SJCRH30 (cell line): ENCODE measurements at places on chromosomes 11 and 22. TPM values are rescaled to one million over a fixed set of nuclear protein-coding genes. Genes with fewer than 3 reads are reported as not detected.

PACSIN3 gene
- 26.7 and 29.0 TPM in 2 replicates for total RNA-seq

- H3K27me3 ChIP-seq: no peaks in the 10 kb centered on the region
- no peak overlapping the region for H3K4me3 ChIP-seq
- DNase-seq: no peak
- H3K4me1 ChIP-seq: peaks cover 5% of the 10 kb centered on the region; the same call in 1 of the 2 replicates
- H3K27ac ChIP-seq: no peak overlapping the region
- peaks cover 46% of the 10 kb centered on the region for H3K36me3 ChIP-seq
These were observed 40.4 kb upstream of the PPP6R3 start for GRCh38 chr11:68420171-68420570.

DNA sequence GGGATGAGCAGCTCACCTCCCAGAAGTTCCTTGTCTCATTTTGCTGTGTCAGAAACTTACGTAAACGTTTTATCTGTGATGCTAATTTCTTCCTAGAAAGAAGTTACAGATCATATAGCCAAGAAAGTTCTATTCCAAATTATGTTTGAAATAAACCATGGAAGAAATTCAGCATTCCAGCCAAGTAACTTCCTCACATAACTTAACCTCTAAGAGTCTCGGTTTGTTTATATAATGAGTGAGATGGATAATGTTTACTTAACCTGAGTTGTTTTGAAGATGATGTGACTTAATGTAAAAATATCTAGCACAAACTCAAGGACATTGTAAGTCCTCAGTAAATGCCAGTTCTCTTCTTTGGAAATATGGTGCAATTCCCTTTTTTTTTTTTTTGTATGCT, 8.9 kb upstream of the MUC15 start:
- no peak for DNase-seq
- H3K27ac ChIP-seq: no peak overlapping the region
- no peaks in the 10 kb centered on the region for H3K27me3 ChIP-seq
- H3K4me3 ChIP-seq: no peak overlapping the region
- no peaks in the 10 kb centered on the region for H3K4me1 ChIP-seq
- no peaks in the 10 kb centered on the region for H3K36me3 ChIP-seq

DNA sequence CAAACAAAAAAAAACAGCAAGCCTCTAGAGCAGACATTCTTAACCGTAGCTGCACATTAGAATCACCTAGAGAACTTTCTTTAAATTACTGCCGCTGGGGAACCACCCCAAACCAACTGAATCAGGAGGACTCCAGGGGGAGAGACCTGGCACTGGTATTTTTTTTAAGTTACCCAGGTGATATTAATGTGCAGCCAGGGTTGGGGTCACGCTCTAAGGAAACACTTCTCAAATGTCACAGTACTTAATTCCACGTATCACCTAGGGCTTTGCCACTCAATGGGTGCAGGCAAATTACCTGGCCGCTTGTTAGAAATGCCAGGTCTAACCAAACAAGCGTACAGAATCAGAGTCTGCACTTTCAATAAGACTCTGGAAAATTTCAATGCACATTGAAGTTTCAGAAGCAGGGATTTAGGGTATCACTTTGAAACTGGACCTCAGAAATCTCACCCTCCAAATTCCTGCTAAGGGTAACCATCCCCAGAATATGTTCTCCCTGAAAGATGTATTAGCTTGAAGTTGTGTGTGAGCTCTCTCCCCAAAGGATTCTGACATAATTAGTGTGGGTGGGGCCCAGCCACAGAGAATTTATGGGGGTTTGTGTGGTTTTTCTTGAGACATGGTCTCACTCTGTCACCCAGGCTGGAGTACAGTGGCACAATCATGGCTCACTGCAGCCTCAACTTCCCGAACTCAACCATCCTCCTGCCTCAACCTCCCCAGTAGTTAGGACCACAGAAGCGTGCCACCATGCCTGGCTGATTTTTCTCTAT, 12.7 kb upstream of the ISX start:
- H3K4me3 ChIP-seq: no peak overlapping the region
- no peaks in the 10 kb centered on the region for H3K36me3 ChIP-seq
- no peaks in the 10 kb centered on the region for H3K27me3 ChIP-seq

GRM5 gene
- 0.03 and 0.04 TPM in 2 replicates for total RNA-seq

ANO1 gene
- total RNA-seq: 0.43 and 1.6 TPM in 2 replicates

GLYATL1 gene
- total RNA-seq: not detected in 2 replicates

SCN4B gene
- total RNA-seq: not detected in 2 replicates

- no peak for DNase-seq
- no peaks in the 10 kb centered on the region for H3K27me3 ChIP-seq
These were observed 967 bp upstream of the LZTR1 start for GRCh38 chr22:20980938-20981722.

GRCh38 chr11:316891-317301, 3.1 kb downstream of the IFITM1 start:
- H3K4me3 ChIP-seq: no peak overlapping the region
- no peak for DNase-seq
- no peaks in the 10 kb centered on the region for H3K27me3 ChIP-seq
- no peaks in the 10 kb centered on the region for H3K36me3 ChIP-seq
- H3K4me1 ChIP-seq: peaks cover 5% of the 10 kb centered on the region; the same call in 1 of the 2 replicates
